Jurkat, Clone E6-1 (cell line): ENCODE measurements at places on chromosomes 3 and 15.

DNA sequence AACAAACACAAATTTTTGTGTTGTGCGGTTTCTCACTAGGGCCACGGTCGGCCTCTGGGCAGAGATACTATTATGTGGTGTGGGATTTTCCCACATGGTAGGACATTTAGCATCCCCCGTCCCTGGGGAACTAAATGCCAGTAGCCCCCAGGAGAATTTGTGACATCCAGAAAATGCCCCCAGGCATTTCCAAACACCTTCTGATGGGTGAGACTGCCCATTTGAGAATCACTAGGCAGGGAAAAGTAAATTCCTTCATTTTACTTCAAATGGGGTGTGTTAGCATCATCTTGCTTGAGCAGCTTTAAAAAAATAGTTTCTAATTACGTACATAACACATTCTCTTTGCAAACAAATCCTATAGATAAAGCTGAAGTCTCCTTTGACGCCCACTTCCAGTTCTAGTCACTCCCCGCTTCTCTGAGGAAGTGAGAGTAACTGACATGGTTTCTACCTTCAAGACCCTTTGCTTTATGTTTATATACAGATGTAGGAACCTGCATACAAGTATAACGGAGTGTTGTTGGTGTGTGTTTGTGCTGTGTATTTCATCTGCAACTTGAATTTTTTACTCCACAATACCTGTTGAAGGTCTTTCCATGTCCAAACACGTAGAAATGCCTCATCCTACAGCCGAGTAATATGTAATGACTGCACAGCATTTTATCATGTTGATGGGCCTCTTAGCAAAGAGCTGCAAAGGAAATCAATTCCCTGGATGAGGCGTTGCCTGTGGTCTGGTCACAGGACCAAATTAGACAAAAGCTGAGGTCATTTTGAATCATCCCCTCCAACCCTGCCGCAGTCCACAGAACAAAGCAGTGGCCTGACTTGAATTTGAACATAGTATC lies 31.4 kb upstream of the ZBTB38 start:
- no peak for DNase-seq

DNA sequence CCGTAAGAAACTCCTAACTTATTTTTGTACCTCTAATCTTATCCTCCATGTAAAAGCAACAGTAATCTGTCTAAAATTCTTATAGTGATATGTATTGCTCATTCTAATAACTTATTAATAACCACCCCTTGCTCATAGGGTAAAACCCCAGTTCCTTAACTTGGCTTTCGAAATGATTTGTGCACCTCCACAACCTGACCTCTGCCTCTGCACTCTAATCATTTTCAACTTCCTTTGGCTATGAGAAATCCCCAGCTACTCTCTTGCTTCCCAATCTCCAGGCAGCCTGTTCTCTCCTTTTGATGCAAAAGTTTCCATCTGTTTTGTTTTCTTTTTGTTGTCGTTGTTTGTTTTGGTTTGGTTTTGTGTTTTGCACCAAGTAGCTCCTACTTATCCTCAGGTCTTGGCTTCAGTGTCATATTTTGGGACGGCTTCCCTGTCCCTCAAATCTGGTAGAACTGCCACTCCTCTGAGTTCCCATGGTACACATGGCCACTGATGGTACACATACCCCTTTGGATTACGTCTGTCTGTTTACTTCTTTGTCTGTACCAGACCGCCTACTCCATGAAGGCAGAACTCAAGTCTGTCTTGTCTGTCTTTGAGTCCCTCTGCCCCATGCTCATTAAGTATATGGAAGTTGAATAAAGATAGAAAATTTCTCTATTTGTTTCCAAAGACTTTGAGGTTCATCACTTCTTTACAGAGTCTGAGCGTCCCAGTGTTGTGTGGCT lies 105.6 kb upstream of the TGFBR2 start:
- DNase-seq = no peak

- DNase-seq = no peak
Measured at GRCh38 chr3:123337226-123337625, 111.7 kb downstream of the ADCY5 start.

DNA sequence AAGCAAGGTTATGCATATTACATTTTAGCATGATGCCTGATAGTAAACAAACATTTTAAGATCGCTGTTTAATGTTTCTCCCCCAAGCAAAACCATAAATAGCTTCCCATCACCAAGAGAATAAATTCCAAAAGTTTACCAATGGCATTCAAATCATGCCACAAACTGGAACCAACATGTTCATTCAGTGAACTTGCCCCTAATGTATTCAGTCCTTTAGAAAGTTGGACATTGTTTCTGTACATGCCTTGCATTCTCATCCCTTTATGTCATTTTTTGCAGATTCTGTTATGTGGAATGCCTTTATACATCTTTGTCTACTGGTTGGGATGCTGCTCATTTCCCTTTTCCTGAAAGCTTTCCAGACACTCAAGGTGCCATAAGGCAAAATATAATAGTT lies 105.5 kb downstream of the PYDC2 start:
- no peak for DNase-seq

DNA sequence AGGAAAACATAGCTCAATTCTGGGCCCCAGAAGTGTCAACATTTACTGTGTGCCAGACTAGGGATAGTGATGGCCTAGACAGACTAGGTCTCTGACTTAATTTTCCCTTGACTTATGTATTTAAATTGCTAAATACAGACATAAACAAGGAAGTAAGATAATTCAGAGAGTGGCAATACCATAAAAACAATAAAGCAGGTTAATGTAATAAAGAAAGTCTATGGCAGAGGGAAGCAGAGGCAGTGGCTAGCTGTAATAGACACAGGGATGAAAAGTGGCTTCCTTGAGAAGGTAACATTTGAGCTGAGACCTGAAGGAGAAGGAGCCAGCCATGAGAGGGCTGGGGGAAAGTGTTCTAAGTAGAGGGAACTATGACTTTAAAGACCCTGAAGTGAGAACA lies 95.7 kb downstream of the TNIK start:
- DNase-seq = no peak
